Dorsolateral prefrontal cortex (tissue), 122 donors: ENCODE measurements at places on chromosomes 2 and 18. TPM values are rescaled to one million over a fixed set of nuclear protein-coding genes. Genes with fewer than 3 reads are reported as not detected.

Gene SYT4
- total RNA-seq: 123 TPM

Gene MAPK4
- total RNA-seq: 79.1 TPM

Gene CD8B
- total RNA-seq: not detected

Gene TMEM200C
- total RNA-seq: 12.4 TPM

Gene RFTN2
- total RNA-seq: 77.3 TPM

Gene MALL
- total RNA-seq: 1.5 TPM

Gene RGPD3
- 0.51 TPM for total RNA-seq

Gene ANKRD30BL
- 11.3 TPM for total RNA-seq

Gene ADD2
- 116 TPM for total RNA-seq
